ENCODE measurements at places on chromosomes 7 and 10.

GRCh38 chr10:99375426-99375825 is 46.3 kb downstream of the CNNM1 start:
- H3K27ac ChIP-seq, result no peak overlapping the region
- H3K27me3 ChIP-seq, result no peaks in the 10 kb centered on the region
- H3K4me3 ChIP-seq, result no peak overlapping the region
- no peaks in the 10 kb centered on the region for H3K36me3 ChIP-seq
- peaks cover 11% of the 10 kb centered on the region for H3K4me1 ChIP-seq

- DNase-seq, result peak; percentile 70
- peaks cover 22% of the 10 kb centered on the region for H3K4me1 ChIP-seq
- no peaks in the 10 kb centered on the region for H3K27me3 ChIP-seq
- H3K4me3 ChIP-seq, result no peak overlapping the region
- H3K36me3 ChIP-seq, result peaks cover 9% of the 10 kb centered on the region
- no peak overlapping the region for H3K27ac ChIP-seq
Observed at GRCh38 chr10:79196470-79197461, 128.0 kb downstream of the ZMIZ1 start.

DNA sequence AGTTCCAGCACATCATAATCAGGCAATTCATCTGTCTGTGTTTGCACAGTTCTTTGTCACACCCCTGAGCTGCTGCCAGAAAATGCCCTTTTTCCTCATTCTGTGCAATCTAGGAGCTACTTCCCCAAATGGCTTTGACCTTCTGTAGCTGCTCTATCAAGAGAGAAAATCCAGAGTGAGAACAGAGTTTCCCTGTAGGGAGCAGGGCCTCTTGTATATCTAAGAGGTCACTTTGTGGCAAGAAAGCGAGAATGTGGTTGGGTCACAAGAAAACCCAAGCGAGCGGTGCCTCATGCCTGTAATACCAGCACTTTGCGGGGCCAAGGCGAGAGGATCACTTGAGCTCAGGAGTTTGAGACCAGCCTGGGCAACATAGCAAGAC is 24.3 kb downstream of the SLC29A3 start:
- H3K4me3 ChIP-seq, result no peak overlapping the region
- peaks cover 37% of the 10 kb centered on the region for H3K4me1 ChIP-seq
- no peaks in the 10 kb centered on the region for H3K36me3 ChIP-seq
- H3K27ac ChIP-seq, result peak overlapping the region; percentile 23
- no peaks in the 10 kb centered on the region for H3K27me3 ChIP-seq

- no peaks in the 10 kb centered on the region for H3K36me3 ChIP-seq
- DNase-seq, result no peak
- H3K4me1 ChIP-seq, result no peaks in the 10 kb centered on the region
- no peak overlapping the region for H3K4me3 ChIP-seq
Observed at GRCh38 chr7:3133811-3134385, 90.2 kb upstream of the CARD11 start.

- H3K4me3 ChIP-seq, result no peak overlapping the region
- no peaks in the 10 kb centered on the region for H3K36me3 ChIP-seq
- peaks cover 10% of the 10 kb centered on the region for H3K4me1 ChIP-seq
- H3K27me3 ChIP-seq, result no peaks in the 10 kb centered on the region
Observed at GRCh38 chr10:109259293-109259692, 664.0 kb downstream of the XPNPEP1 start.

GRCh38 chr10:6208799-6209235 is 6.1 kb downstream of the PFKFB3 start:
- no peak for DNase-seq
- peaks cover 6% of the 10 kb centered on the region for H3K4me1 ChIP-seq
- H3K36me3 ChIP-seq, result peaks cover 6% of the 10 kb centered on the region
- H3K27ac ChIP-seq, result no peak overlapping the region
- no peak overlapping the region for H3K4me3 ChIP-seq
- H3K27me3 ChIP-seq, result no peaks in the 10 kb centered on the region

DNA sequence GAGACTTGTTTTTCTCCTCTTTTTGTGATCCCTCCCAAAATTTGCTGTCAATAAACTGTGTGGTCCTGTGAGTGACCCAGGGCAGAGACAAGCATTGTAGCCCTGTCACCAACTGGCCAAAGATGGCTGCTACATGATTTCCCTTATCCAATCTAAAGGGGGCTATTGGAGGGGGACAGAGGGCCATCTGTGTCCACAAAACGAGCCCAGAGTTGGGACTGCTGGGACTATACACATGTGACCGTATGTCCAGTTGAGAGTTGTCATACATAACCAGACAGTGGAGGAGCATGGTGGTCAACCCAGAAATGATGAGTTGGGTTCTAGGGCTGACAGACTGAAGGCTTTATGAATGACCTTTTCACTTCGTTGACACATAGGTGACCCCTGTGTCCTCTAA is 55.3 kb upstream of the SDK1 start:
- H3K4me1 ChIP-seq, result peaks cover 30% of the 10 kb centered on the region
- DNase-seq, result no peak
- H3K4me3 ChIP-seq, result no peak overlapping the region

Data from MCF 10A (cell line).